NCI-H526 (cell line): ENCODE measurements at places on chromosomes 4 and X.

DNA sequence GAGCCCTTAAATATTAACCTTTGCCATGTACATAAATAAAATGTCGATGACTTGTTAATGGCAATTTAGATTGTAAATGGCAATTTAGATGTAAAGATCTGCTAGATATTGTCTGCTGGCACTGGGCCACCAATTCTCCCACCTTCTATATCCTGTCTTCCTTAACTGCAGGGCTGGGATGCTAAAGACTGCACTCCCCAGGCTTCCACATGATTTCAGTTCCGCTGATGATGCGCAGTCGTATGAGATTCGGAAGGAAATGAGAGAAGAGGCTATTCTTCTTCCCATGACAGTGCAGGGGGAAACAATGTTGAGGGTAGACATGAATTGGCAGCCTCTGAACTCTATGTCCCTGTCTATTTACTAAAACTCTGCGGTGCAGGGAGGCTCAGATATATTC lies 55.7 kb downstream of the PITX2 start:
- no peak for DNase-seq

GRCh38 chrX:110103344-110103743 lies 100.4 kb downstream of the TMEM164 start:
- DNase-seq = no peak

DNA sequence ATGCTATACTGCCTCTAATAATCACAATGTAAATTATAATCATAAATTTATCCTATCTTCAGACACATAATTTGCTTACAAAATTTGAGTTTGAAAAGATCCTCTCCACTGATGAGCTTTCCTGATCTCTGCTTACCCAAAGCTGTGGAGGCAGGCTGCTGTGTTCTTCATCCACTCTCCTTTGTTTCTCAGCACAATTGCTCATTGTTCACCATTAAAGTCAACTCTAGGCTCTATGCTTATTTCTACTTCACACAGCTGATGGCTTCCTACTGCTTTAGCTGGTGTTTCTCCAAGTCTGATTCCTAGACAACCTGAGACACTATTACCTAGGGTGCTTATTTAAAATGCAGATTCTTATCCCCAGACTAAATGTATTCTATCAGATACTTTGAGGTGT lies 319.7 kb downstream of the PCDH18 start:
- DNase-seq = peak; percentile 38

GRCh38 chr4:139915037-139915436 lies 238.9 kb downstream of the MAML3 start:
- DNase-seq = peak; percentile 71

DNA sequence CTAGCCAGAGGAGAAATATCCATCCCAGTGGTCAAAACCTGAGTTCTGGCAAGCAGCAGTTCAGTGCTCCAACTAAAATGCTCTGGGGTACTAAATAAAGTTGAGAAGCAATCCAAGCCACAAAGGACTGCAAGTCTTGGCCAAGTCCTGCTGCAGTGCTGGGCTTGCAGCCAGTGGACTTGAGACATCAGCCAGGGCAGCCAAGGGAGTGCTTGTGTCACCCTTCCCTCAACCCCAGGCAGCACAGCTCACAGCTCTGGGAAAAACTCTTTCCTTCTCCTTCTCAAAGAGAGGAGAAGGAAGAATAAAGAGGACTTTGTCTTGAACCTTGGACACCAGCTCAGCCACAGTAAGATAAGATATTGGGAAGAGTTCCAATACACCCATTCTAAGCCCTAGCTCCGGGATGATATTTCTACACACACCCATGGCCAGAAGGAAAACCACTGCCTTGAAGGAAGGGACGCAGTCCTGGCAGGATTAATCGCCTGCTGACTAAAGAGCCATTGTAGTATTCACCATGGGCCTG lies 99.8 kb downstream of the PTCHD1 start:
- DNase-seq = no peak

DNA sequence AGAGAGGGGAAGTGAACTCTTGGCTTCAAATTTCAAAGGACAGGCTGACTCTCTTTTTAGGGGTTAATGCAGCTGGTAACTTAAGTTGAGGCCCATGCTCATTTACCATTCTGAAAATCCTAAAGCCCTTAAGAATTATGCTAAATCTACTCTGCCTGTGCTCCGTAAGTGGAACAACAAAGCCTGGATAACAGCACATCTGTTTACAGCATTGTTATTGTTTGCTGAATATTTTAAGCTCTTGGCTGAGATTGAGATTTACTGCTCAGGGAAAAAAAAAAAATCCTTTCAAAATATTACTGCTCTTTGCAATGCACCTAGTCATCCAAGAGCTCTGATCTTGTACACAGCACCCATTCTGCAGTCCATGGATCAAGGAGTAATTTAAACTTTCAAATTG lies 17.7 kb downstream of the PPP3CA start:
- no peak for DNase-seq

GRCh38 chr4:3512719-3513118 lies 19.5 kb downstream of the LRPAP1 start:
- no peak for DNase-seq
